ENCODE measurements at places on chromosomes 7 and 10.

GRCh38 chr10:2812631-2813030, 254.7 kb upstream of the PFKP start:
- DNase-seq = no peak

- no peak for DNase-seq
Observed at GRCh38 chr7:43553999-43554398, 28.9 kb upstream of the STK17A start.

DNA sequence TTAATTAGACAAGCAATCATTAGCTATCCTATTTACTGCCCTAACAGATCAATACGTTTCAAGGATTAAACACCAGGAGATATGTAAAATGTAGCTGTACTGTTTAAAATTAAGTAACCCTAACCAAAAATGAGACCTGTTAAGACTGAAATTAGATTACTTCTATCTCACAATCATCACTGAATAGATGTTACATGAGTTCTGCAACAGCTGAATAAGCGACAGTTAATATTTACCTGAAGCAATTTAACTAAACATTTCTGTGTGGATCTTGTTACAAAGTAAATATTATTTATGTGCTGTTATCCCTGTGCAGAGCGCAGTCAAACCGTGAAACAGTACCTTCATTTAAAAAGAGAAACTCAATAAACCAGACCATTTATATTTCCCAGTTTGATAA, 122.5 kb downstream of the RELN start:
- no peak for DNase-seq

DNA sequence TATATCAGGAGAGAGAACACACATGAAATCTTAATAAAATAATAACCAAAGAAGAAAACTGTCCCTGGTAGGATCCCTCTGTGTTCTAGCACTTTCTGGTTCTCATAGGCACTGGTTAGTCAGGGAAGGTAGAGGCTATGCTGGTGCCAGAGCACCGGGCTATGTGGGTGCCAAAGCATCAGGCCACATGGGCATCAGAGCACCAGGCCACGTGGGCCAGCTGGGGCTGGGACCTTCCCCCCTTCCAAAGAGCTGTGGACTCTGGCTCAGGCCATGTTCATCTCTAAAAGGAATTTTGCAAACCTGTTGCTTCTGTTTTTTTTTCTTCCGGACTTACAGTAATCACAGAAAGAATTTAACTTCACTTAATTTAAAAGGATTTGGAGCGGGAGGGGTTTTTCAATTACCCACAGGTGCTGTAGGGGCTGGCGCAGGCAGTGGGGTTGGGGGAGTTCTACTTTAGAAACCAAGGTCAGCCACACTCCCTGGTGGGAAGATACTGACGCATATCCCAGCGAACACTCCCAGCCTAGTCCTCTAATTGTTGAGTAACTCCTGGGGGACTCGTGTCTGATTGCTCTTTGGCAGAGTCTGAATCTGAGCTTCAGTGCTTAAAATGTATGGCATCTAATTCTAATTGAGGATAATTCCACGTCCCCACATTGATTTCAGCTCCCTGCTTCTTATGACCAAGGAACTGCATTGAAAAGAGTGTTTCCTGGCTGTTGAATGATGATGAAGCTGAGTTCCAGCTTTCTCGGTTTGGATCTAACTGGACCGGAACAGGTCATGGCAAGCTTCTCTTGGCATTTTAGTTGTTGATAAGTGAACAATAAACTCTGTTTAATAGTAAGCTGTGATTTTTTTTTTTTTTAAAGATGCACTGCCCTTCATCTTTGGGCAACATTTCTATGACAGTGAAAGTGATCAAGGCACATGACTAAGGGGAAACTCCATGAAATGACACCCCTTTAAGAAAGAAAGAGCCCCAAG, 110.7 kb upstream of the FZD8 start:
- DNase-seq = no peak

GRCh38 chr7:68407460-68407859, 1190.8 kb upstream of the AUTS2 start:
- no peak for DNase-seq

GRCh38 chr10:69890065-69890847, 88.5 kb downstream of the COL13A1 start:
- no peak for DNase-seq

DNA sequence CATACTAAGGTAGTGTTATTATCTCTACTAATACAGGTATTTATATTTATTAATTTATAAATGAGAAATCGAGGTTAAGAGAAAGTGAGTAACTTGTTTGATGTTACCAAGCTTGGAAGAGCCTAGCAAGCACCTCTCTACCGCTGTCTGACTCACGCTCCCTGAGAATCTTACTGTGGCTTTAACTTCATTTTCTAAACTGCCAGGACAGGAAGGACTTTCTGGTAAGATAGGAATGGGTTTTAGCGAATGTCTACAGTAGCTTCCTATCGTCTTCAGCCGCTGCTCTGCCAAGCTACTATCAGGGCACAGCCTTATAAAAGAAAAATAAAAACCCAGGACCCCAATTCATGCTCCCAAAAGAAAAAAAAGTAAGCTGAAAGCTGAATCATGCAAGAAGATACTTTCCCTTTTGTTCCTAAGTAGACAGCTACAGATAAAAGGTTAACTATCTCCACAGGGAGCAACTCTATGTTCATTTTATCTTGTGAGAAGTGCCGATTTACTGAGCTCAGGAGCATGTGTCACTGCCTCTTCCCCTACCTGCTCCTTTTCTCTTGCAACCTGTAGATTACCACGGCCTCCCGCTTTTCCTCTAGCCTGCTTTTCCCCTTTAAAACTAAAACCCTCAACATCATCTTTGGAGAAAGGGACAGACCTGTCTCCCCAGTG, 60.2 kb downstream of the THNSL1 start:
- DNase-seq = no peak

GRCh38 chr7:7498856-7499255, 36.8 kb downstream of the COL28A1 start:
- no peak for DNase-seq

- DNase-seq = no peak
Observed at GRCh38 chr10:35043796-35044344, 46.3 kb downstream of the CUL2 start.

- no peak for DNase-seq
Observed at GRCh38 chr7:80842022-80842790, 76.6 kb downstream of the SEMA3C start.

DNA sequence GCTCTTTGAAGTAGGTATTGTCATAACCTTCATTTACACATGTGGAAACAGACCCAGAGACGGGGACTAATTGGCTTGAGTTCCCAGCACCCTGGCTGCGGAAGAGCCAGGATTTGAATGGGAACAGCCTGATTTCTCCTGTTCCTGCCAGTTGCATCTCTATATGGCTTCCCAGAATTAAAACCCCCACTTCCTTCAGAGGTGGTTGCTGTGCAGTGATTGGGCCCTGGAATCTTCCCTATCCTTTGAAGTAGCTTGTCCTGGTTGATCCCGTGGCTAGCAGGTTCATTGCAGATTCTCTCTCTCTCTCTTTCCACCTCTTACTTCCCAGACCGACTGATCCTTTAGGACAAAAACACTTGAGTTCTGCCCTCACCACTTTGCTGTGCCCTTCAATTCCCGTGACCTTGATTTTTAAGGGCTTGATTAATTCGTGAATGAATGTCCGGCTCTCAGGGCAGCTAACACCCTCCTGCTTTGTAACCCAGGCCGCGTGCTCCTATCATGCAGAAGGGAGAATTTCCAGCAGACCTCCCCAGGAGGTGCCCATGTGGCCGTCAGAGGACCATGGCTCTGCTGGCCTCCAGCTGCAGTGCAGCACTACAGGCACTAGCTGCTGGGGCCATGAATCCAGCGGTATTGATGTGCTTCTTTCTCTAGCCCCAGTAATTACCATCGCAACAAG, 120.6 kb upstream of the AGK start:
- DNase-seq = no peak

DNA sequence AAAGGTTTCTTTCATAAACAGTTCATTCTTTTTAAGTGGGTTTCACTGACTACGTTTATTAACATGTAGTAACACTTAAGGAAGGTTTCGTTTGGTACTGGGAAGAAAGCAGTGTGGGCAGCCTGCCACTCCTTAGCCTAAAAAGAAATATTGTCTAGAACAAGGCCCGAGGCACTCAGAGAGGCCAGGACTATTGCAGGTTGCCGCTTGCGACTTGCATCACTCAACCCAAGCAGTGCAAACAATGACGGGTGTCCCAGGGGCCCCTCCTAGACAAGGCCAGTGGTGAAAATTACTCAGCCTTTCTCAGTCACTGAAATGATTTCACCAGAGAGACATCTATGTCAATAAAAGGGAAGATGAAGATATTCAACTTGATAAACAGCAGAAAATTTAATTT, 243.9 kb downstream of the SNX13 start:
- no peak for DNase-seq

- no peak for DNase-seq
Observed at GRCh38 chr7:1812509-1813393, 142.7 kb downstream of the ELFN1 start.

- DNase-seq = no peak
Observed at GRCh38 chr10:12726971-12727831, 274.3 kb downstream of the CCDC3 start.

DNA sequence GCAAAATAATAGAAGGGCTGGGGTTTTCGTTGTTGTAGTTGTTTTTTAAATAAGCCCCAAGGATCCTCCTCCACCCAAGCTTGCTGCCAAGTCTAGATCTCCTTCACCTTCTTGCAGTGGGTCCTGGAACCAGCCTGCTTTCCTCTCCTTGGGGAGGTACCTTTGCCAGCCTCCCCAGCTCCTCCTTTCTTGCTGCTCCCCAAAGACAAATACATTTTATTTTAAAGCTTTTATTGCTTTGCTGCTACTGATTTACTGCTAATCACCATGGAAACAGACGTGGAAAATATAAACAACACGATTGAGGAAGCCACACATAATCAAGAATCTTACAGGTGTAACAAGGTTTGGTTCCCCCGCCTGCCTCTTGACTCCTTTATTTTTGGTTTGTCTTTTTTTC, 17.4 kb upstream of the SLF2 start:
- no peak for DNase-seq

GRCh38 chr7:55413442-55413841, 48.3 kb downstream of the LANCL2 start:
- DNase-seq = no peak

DNA sequence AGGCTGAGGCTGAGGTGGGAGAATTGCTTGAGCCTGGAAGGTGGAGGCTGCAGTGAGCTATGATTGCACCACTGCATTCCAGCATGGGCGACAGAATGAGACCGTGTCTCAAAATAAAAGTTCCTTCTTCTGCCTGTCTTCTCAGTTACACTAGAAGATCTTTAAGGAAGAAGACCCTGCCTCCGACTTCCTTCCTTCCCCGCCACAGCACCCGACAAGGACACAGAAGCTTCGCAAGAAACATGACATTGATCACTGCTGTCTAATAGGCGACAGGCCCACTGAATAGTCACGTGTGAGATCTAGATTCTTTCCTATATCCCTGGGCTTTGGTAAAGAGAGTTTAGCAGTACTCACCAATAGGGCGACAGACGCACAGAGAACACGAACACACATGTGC, 118.2 kb downstream of the PRPF18 start:
- no peak for DNase-seq

DNA sequence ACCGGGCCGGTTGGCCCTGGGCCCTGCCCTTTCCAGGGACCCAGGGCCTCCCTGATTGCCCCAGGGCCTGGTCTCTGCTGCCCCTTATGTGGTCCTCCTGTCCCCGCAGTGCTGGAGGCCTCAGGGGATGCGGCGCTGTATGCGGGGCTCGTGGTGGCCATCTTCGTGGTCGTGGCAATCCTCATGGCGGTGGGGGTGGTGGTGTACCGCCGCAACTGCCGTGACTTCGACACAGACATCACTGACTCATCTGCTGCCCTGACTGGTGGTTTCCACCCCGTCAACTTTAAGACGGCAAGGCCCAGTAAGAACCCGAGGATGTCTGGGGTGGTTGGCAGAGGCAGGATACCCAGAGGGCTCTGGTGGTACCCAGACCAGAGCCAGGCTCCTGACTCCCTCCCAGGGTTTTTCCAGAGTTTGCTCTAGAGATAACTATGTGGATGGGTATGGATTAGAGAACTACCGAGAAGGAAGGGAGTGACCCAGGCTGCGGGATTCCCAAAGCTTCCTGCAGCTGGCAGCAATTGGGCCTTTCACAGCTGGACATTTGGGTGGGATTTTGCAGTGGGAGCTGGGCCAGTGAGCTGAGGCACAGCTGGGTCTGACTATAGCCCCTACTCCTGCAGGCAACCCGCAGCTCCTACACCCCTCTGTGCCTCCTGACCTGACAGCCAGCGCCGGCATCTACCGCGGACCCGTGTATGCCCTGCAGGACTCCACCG, 28.1 kb upstream of the SLC29A3 start:
- DNase-seq = no peak

- DNase-seq = no peak
Observed at GRCh38 chr10:103562383-103562782, 68.9 kb downstream of the NEURL1 start.

GRCh38 chr7:108802650-108803049, 233.0 kb downstream of the DNAJB9 start:
- no peak for DNase-seq

GRCh38 chr10:7412928-7413282, 2.1 kb upstream of the SFMBT2 start:
- no peak for DNase-seq

GRCh38 chr7:132059141-132059540, 502.7 kb upstream of the PODXL start:
- DNase-seq = no peak

DNA sequence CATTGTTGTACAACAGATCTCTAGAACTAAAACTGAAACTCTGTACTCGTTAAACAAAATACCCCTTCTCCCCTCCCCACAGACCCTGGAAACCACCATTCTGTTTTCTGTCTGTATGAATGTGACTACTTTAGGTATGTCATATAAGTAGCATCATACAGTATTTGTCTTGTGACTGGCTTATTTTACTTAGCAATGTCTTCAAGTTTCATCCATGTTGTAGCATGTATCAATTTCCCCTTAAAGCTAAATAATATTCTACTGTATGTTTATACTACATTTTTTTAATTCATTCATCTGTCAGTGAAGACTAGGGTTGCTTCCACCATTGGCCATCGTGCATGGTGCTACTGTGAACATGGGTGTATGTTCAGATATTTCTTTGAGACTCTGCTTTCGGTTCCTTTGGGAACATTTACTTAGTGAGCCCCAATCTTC, 71.2 kb upstream of the RPA3 start:
- DNase-seq = no peak

- DNase-seq = no peak
Observed at GRCh38 chr7:131466735-131467365, 89.6 kb downstream of the PODXL start.

All from progenitor cell of endocrine pancreas (in vitro differentiated cells).